ENCODE measurements at places on chromosomes 5 and 9.

DNA sequence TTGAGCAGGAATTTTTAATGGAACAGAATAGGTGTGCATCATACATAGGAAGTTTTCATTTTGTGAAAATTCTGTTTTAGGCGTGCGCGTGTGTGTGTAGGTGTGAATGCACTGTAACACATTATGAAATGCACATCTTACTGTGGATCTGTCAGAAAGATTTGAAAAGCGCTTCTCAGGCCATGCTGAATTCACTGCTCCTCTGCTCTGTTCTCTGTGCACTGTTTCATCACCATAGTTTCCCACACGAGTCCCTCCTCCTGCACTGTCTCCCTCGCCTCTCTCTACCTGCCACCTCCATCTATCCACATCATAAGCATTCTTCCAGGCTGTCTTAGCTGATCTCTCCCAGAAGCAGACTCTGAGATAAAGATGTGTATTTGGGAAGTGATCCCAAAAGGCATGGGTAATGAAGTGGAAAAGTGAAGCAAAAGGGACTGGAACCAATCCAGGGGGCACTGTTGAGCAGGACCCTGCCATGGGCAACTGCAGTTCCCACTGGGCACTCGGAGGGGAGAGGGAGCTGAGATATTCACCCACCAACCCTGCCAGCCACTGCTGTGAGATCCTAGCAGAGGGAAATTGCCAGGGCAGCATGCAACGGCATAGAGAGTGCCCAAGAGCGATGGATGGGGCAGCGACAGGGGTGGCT lies 65.9 kb downstream of the GABBR2 start:
- no peak for DNase-seq

DNA sequence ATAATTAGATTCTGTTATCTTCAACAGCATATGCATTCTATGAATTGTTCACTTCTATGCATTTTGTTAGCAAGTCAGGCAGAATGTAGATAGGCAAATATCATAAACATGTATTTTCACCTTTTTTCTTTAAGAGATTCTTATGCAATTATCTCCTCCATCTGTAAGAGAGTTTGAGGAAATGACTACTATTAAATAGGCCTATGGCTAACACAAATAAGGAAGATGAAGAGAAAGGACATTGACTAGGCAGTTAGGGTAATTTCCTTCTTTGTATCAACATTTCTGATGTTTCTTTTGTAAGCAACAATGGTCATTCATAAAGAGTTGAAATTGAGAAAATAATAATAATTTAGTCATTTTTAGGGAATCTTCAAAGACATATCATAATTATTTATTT lies 145.2 kb upstream of the CDH12 start:
- no peak for DNase-seq

- DNase-seq: no peak
These were observed 46.8 kb downstream of the FREM1 start for GRCh38 chr9:14863402-14863801.

DNA sequence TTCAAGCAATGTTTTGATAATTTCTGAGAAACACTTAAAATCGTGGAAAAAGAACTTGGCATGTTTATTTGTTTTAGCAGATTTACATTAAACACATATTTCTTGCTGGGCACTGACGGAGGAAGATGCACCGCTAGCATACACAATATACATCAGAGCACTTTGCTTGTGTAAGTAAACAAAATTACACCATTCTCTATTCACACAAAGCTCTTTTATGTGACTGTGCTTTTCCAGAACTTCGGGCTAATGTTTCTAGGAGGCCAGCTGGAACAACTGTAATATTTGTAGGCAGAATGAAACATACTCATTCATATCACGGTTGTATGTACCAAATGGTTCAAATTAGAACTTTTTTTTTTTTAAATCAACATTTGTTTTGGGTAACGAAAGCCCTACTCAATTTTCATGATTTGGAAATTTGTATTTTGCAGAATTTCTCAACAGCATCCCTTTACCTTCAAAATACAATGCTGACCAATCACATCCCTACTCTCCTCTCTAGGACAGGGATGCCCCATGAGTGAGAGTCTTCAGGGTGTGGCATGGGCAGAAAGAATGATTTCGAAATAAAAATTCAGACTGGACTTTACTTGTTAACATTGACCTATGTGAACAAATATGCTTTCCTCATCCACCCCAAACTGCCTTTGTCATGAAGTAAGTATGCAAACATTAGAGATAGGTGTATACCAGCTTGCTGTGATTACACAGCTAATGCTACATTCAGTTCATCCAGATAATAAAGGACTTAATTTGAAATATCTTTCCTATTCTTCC lies 425.1 kb downstream of the BNC2 start:
- no peak for DNase-seq

- no peak for DNase-seq
These were observed 499.5 kb upstream of the KLF4 start for GRCh38 chr9:107989099-107989498.

DNA sequence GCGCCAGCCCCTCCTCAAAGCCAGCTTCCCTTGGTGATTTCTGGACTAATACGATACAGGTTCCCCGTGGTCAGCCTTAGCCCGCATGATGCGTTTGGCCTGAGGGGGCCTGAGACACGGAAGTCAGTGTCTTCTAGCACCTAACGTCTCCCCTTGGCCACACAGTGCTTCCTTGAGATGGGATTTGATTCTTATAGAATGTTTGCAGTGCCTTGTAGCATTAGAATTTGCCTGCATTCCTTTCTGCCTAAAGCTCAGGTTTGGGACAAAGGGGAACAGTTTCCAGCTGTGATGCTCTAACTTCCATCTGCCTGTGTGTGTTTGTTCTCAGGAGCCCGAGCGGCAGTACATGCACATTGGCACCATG lies 34.4 kb downstream of the CFAP90 start:
- no peak for DNase-seq

- no peak for DNase-seq
These were observed 545 bp downstream of the HMGCS1 start for GRCh38 chr5:43312699-43313034.

DNA sequence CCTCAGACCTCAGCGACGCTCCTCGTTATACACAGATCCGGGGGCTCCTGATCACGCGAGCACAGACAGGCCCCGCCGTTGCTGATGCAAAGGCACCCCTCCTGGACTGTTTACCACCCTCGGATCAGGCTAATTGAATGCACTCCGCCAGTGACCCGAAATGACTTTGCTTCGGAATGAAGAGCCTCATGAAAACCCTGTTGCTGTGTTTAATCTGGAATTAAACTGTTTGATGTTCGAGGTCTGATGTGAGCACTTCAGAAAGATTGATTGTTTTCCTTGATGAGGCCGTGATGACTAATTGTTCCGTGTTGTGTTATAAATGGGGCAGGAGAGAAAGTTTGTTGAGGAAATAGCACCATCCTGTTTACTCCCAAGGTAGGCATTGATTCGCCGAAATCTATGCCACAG lies 190.5 kb upstream of the PPP1R26 start:
- DNase-seq: no peak

DNA sequence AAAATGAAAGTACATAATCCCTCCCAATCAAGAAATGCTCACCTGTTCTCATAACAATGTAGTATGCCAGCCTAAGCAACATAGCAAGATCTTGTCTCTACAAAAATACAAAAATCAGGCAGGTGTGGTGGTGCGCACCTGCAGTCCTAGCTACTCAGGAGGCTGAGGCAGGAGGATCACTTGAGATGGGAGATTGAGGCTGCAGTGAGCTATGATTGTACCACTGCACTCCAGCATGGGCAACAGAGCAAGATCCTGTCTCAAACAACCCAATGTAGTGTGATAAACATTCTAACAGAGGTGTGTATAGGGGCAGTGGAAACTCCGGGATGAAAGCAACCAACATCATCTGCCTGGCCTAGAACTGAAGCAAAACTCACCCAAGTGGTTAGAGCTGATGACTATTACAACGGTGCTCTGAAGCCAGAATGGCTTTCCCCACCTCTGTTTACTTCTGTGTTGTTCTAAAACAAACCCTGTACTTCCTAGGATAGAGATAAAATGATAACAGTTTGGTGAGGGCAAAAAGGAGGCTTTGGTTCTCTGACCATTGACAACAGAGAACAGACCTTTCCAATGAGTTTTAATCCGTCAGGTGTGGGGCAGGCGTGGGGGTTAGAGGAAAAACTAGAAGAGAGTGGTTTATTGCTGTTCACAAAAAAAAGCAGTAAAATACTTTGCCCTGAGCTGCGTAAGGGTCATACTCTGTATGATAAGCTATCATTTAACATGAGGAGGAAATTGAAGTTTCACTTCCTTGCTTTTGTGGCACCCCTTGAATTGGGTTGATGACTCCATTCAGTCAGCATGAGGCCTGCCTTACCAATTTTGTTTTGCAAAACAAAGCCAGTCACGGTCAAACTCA lies 18.9 kb downstream of the WNT8A start:
- no peak for DNase-seq

DNA sequence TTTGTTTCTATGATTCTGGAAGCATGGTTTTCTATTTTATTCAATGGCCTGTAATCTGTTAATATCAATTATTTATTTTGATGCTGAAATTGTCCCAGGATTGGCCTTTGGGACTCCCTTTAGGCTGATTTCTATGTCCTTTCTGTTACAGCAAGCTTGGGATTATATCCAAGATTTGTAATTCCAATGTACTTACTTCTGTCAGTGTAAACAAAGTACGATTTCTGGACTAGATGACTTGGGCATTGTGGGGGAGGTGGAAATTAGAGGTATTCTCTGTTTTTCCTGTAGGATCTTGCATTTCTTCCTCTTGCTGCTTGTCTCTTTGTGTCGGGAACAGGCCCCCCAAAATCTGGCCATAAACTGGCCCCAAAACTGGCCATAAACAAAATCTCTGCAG lies 3.7 kb downstream of the PCDHGA12 start:
- no peak for DNase-seq

DNA sequence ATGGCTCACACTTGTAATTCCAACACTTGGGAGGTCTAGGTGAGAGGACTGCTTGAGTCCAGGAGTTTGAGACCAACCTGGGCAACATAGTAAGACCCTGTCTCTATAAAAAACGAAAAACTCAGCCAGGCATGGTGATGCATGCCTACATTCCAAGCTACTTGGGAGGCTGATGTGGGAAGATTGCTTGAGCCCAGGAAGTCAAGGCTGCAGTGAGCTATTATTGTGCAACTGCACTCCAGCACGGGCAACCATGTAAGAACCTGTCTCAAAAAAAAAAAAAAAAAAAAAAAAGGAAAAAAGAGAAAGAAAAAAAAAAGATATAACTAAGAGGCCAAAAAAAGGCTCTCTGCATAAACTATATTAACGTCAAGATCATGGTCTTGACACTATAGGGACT lies 27.3 kb downstream of the GIN1 start:
- no peak for DNase-seq

DNA sequence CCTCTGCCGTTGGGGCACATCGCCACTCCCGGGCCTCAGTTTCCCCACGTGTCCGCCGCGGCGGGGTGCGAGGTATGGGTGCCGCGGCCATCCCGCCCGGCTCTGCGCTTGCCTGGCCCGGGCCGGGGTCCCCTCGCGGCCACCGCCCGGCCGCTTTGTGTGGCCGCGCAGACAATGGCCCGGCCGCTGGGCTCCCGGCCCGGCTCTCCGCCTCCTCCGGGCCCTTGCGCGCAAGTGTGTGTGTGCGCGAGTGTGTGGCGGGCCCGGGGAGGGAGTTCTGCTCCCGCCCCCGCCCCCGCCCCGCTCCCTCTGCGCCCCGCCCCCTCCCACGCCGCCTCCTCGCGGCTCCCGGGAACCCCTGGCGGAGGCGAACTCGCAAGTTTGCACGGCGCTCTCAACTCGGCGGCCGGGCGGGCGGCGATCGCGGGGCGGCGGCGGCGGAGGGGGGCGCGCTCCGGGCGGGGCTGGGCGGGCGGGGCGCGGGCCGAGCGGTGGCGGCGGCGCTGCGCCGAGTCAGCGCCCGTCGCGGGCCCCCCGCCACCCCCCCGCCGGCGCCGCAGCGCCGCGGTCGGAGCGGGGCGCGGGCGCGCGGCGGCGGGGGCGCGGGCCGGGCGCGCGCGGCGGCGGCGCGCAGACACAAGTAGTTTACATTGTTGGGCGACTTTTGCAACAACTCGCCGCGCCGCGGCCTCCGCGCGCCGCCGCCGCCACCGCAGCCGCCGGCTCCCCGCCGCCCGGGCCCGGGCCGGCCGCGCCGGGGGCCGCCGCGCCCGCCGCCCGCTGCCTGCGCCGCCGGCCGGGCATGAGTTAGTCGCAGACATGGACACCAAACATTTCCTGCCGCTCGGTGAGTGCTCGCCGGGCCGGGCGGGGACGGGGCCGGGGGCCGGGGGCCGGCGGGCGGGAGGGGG lies at the start of gene RXRA:
RXRA (plus strand) TSS at position 643 of the 911 bp plus-strand sequence; CDS start at position 820, 177 bp downstream.
- DNase-seq: no peak

GRCh38 chr5:174454464-174454863 lies 269.9 kb upstream of the MSX2 start:
- no peak for DNase-seq

GRCh38 chr9:105541838-105542237 lies 16.1 kb upstream of the FKTN start:
- DNase-seq: no peak

GRCh38 chr5:102138243-102138653 lies 157.8 kb downstream of the SLCO4C1 start:
- DNase-seq: no peak

DNA sequence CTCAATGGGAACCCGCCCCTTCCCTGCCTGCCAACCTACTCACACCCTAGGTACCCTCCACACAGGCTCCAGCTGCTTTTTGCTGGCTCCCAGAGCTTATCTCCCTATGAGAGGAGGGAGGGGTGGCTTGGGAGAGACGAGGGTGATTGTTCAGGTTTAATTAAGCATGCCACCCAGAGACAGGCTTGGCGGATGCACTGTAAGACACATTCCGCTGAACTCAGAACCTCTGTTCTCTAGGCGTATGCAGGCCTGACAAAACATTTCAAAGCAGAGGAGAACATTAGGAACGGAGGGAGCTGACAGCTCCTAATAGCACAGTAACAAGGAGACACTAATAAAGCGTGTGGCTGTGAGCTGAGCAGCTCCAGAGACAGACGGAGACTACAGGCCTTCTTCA lies 80.1 kb downstream of the TRIM32 start:
- no peak for DNase-seq

- no peak for DNase-seq
These were observed 44.9 kb upstream of the CDH18 start for GRCh38 chr5:20032896-20033295.

GRCh38 chr9:89929673-89930480 lies 325.1 kb downstream of the GADD45G start:
- DNase-seq: no peak

- DNase-seq: no peak
These were observed 162.9 kb upstream of the WWC1 start for GRCh38 chr5:168128557-168128956.

- no peak for DNase-seq
These were observed 416.0 kb downstream of the MAN2A1 start for GRCh38 chr5:110105692-110106091.

DNA sequence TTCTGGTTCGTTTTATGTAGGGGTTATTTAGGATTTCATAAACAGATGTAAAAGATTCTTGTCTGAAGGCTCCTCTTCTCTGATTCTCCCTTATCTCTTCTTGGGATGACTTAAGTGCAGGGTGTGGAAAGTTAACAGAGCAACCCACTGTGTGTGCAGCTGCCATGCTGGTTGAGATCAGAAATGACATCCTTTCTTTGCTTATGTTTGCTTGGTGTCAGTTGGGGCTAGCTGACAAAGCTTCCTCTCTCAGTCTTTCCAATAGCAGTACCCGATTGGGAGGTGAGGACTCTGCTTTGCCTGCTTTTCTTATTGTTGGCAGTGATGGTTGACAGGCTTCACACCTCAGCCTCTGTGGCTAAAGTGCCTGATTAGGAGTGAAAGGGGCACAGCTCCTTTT lies 26.5 kb downstream of the OGN start:
- no peak for DNase-seq

GRCh38 chr5:131488463-131488862 lies 146.6 kb downstream of the RAPGEF6 start:
- DNase-seq: no peak

All from activated CD4-positive, CD25-positive, alpha-beta regulatory T cell treated with anti-CD3 and anti-CD28 coated beads, Interleukin-2, amount 50 U/mL, for 72 hours (primary cell).